ENCODE measurements at places on chromosomes 5 and 9.

- peak; percentile 14 for DNase-seq
These were observed 172.2 kb downstream of the CCDC192 start for GRCh38 chr5:127875235-127876021.

GRCh38 chr5:142568283-142568995, 117.5 kb downstream of the FGF1 start:
- no peak for DNase-seq

DNA sequence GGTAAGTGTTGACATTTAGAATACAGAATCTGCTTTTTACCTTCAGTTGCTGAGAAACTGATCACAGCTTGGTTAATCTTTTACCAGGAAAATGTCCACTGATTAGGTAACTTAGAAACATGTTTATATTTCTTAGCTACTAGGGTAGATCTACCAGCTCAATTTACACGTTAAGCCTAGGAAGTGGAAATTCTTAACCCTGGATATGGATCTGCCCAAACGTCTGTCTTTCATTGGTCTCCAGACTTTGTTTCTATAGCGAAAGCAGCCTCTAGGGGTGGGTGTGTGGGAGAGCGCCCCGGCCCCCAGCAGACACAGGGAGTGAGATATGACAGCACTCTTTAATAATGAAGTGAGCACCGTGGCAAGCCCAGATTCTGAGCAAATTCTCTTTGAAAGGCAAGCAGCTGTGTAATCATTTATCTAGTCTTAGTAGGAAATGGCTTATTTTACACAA, 141.6 kb upstream of the ZNF608 start:
- no peak for DNase-seq

GRCh38 chr5:128646176-128646575, 108.1 kb upstream of the FBN2 start:
- no peak for DNase-seq

DNA sequence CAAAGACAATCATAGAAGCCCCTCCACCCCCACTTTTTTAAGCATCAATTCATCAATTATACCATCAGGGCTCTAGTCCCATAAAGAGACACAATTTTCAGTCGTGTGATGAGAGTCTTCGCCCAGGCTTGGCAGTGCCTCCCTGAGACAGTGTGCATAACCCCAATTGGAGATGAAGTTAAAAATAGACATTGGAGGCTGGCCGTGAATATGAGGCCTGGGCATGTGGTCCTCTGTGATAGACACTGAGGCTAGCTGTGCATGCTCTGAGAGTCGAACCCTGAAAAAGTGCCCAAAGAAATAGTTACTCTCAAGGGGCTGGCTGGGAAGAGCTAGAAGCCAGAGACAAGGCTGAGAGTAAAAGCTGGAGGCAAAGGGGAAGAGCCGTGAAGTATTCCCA, 248.6 kb upstream of the NR4A3 start:
- DNase-seq = no peak

GRCh38 chr5:14415024-14415697, 166.4 kb upstream of the OTULINL start:
- DNase-seq = no peak

GRCh38 chr5:141864371-141865370, 13.5 kb downstream of the PCDH1 start:
- no peak for DNase-seq

GRCh38 chr9:8095672-8096086, 296.1 kb upstream of the DMAC1 start:
- DNase-seq = no peak

GRCh38 chr5:95619096-95619495, 791 bp upstream of the GPR150 start:
- no peak for DNase-seq

GRCh38 chr5:40623480-40624420, 56.0 kb upstream of the PTGER4 start:
- no peak for DNase-seq

DNA sequence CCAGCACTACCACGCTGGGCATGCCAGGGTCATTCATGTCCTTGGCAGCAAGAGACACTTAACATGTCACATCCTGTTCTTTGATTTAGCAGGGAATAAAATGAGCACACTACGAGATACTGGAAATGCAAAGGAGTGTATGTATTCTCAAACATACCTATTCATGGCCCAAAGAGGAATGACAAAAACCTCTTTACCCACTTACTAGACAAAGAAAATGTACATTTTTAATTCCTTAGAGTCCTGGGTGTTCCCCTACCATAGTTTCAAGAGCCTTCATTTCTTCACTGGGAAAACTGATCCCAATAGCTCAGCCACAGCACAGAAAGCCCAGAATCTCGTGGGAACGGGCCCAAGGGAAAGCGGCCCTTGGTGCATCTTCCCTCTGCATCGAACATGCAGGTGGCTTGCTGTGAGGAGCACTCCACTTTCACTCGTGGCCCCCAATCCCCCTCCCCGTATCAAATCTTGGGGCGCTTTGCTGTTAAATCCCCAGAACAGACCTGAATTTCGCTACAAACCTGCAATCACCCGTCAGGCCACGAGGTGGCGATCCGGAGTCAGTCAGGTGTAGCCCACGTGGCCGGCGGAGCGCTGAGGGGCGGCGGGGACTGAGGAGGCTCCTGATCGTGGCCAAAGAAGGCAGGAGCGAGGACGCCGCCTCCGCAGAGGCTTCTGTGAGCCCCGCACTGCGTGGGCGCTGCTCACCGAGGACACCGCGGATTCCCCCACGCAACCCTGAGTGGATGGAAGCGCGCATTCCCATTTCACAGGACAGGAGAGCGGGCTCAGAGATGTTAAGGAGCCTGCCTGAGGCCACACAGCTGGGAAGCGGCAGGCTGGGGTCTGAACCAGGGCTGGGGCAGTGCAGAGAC, 91.4 kb downstream of the LMX1B start:
- DNase-seq = peak; percentile 84

DNA sequence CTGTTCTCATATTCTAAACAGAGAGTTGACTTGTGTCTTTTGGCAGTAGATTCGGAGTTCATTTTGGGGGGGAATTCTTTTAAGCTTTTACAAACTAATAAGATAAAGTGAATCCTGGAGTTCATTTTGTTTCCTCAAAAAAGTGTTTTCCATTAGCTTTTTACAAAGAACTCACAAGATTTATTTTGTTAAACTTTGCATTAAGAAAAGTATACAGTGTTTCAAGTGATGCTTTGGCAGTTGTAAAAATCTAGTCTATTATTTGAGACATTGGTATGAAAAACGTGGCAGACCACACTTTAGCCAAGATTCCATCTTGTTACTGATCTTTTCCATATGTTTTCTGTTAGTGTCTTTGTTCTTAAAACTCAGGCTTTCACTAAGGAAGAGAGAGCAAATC, 1.2 kb upstream of the OMD start:
- no peak for DNase-seq

DNA sequence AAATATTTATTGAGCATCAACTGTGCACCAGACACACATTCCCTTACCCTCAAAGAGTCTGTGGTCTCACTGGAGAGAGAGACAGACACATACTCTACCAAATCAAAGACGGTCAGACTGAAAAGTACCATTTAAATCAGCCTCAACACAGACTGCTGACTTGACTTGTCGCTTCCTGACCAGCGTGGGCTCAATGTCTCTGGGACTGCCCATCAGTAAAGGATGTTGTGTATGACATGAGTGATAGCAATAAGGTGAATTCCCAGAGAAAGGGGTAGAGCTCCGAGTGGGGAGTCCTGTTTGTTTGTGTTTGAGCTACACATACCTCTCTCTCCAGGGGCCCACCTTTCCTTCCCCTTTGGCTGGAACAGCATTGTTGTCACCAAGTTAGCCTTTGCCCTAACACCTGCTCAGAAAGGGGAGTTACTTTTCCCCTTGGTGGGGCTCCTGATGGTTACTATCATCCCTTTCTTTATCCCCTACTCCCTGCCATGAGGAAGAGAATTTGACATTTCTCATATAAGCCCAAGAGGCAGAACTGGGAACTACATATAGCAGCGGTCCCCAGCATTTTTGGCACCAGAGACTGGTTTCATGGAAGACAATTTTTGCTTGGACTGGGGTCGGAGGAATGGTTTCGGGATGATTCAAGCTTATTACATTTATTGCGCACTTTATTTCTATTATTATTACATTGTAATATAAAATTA, 33.9 kb downstream of the NR4A3 start:
- DNase-seq = no peak

GRCh38 chr9:133516256-133516960, 8.4 kb downstream of the MYMK start:
- DNase-seq = no peak

DNA sequence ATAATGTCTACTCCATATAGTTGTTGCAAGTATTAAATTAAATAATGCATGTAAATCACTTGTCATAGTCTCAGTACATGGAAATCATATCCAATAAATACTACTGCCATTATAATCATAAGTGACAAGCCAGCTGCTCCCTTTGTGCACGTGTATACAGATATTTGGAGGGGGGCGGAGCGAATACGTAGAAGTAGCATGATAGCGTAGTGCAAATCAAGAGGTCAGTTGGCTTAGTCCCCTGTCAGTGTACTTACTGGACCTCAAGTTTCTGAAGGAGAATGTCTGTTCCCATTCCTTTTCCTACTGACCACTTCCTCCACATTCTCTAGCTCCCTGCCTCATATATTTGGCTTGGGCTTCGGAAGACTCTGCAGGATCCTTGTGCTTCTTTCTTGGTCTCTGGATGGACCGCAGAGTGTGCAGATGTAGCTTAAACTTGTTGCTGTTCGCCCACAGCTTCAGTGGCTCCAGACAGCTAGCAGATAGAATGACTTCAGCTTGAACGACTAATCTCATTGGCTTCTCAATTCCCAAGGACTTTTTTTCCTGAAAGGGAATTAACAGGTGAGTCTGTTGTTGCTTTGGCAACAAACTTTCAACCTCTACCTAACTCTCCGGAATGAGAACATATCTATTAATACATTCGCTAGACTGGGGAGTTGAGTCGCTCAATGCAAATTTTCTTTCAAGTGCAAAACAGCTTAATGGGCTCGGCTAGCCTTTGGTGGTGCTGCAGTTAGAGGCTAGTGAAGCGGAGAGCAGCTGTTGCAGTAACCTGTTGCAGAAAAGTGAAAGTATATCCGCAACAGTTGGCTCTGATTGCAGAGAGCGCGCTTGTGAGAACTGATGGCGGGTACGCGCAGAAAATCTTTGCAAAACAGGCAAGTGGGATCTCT, at the start of gene PCDHB1:
TSS of gene PCDHB1 (plus strand) at position 753 of the 899 bp plus-strand sequence. CDS start at position 850, 97 bp downstream.
- peak; percentile 17 for DNase-seq

- no peak for DNase-seq
These were observed 225.5 kb upstream of the ZNF462 start for GRCh38 chr9:106637486-106637885.

DNA sequence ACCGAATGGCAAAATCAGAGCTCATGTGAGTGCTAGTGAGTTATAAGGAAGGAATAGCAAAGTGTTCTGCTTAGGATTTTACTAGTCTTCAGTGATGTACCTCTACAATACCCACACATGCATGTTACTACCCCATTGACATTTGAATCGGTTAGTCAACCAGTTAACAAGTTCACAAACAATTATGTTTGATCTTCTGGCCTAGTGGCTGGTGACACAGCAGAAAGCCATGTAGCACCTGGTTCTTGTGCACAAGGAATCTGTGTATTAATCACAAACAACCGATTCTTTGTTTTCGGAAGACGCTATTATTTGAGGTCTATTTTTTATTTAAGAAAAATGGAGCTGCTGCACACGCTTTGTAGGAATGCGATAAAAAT, 41.9 kb downstream of the NTRK2 start:
- no peak for DNase-seq

DNA sequence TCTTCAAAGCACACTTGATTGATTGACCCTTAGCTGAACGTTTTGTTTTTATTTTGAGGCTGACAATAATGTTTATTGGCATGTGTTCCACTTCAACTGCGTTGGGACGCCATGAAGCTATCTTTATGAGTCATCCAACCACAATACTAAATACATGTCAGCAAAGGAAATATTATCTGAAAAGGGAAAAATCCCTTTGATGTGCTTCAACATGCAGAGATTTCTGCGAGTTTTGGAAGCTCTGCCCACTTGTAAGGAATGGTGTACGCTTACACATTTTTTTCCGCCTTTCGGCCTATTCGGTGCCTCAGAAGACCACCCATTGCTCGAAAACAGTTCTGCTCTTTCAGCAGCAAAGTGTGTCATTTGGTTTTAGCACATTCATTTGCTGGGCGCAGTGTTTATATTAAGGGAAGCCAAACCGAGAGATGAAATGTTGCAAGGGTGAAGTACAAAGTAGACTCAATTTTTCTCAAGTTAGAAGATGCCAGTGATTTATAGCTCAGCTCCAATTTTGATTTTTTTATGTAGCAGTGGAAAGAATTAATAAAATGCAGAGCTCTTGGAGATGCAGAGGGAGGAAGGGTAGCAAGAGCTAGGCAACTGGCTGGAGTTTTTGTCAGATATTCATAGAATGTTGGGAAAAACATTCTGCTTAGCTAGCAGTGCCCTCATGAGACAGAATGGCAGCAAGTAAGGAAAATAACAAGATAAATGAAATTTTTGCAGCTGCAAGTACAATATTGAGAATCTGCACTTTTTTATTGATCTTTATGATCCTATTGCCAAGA, 68.9 kb downstream of the PRDM6 start:
- no peak for DNase-seq

GRCh38 chr9:131500939-131501541, 1.7 kb upstream of the POMT1 start:
- DNase-seq = no peak

- DNase-seq = no peak
These were observed 21.6 kb upstream of the SREK1 start for GRCh38 chr5:66122379-66123034.

DNA sequence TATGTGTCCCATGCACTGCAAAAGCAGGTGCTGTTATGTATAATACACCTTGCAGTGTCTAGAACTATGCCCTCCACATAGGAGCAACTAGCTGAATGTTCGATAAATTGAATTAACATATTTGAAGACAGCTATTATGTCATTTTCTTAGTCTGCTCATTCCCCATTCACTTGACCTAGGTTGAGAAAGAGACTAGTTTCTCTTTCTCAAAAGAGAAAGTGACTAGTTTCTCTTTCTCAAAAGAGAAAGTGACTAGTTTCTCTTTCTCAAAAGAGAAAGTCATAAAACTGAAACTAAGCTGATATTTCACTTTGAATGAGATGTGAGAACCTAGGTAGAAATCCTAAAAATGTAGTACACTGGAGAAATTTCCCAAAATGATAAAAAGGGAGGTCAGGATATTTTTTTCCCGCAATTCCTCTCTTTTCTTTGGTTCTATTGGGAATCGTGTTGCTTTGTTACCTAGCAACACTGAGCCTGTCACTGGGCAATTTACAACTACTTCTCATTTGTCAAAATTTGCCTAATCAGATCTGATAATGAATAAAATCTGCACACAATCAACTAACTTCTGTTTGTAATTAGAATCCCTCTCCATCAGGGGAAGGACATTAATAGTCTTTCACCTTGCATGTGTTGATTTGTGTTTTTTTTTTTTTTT, 132.0 kb upstream of the GRIA1 start:
- no peak for DNase-seq

- no peak for DNase-seq
These were observed 3.8 kb downstream of the SELENOP start for GRCh38 chr5:42807722-42808447.

DNA sequence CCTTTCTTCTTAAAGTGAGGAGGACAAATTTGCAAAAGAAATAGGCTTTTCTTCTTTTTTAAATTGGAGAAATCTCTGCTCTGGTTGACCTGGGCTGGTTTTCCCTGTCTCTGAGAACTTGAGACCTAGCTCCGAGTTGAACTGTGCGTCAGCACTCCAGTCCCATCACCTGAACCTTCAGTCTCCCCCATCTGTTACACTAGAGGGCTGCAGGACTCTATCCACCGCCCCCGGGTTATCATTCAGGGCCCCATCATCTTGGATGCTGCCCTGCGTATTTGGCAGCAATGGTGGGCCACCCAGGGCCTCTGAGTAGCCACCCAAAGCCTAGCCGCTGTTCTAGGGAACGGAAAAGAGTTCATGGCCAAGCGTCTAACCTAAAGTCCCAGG, 2.5 kb downstream of the FOXE1 start:
- no peak for DNase-seq
